Sigmoid colon (tissue), 7 donors: ENCODE measurements at places on chromosomes 12 and 14. TPM values are rescaled to one million over a fixed set of nuclear protein-coding genes. Genes with fewer than 3 reads are reported as not detected.

DNA sequence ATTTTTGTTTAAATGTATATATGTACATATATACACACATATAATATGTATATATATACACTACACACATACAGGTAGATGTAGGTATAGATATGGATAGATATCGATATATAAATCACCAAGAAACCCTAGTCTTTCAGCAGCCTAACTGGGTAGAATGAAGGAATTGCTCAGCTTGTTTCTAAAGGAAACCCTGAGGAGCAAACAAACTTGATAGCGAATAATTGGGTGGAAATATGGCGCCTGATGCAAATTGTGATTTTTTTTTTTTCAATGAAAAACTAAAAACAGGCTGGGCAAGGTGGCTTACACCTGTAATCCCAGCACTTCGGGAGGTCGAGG is 254 bp upstream of the CCDC177 start:
- H3K4me3 ChIP-seq: no peak overlapping the region
- H3K27ac ChIP-seq: no peak overlapping the region
- no peak for DNase-seq

DNA sequence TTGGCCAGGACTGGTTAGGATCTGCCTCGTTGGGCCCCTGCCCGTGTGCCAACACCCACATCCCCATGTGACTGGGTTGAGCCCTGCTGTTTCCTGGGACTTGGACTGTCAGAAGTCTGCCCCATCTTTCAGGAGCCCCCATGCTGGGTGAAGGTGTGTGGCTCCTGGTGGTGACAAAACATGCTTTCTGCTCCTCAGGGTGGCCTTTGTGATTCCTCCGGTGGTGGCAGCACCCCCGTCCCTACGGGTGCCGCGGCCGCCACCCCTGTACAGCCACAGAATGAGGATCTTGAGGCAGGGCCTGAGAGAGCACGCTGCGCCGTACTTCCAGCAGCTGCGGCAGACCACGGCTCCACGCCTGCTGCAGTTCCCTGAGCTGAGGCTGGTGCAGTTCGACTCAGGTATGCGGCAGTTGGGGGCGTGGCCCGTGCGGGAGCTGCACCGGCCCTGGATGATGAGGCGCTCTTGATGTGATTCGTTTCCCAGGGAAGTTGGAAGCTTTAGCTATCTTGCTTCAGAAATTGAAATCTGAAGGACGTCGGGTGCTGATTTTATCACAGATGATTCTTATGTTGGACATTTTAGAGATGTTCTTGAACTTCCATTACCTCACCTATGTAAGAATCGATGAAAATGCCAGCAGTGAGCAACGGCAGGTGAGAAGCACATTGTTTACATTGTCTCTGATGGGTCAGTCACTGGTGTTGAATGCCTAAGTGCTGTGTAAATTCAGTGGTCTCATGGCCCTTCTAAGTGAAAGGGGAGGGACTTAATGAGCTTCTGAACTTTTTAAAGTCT is 80.0 kb downstream of the EP400 start:
- no peak overlapping the region for H3K4me3 ChIP-seq
- no peak overlapping the region for H3K27ac ChIP-seq
- peaks cover 86% of the 10 kb centered on the region for H3K36me3 ChIP-seq

DNA sequence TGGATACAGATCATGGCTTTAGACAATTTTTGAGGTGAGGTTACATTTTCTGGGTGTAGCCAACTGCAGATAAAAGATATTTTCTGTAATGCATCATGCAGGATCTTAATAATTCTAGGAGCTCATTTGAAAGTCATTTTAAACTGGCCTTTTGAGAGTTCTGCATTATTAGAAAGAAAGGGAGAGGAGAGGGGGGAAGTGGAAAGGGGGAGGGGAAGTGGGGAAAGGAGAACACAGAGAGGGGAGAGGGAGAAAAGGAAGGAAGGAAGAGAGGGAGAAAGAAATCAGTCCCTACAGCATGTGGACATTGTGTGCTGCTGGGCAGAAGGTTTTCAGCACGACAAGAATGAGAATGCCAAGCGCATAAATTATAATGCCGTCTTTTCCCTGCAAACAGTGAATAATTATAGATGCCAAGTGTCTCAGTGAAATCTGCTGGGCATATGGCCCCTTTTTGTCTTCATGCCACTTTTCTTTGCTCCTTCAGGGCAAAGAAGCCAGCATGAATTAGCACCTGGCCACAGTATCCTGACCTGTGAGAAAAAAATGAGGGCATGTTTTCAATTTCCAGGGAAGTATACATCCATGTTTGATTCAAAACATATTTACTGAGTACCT is 22.7 kb upstream of the PPP2R5C start:
- H3K4me3 ChIP-seq: no peak overlapping the region
- H3K27me3 ChIP-seq: no peaks in the 10 kb centered on the region
- no peaks in the 10 kb centered on the region for H3K4me1 ChIP-seq
- H3K36me3 ChIP-seq: no peaks in the 10 kb centered on the region

DNA sequence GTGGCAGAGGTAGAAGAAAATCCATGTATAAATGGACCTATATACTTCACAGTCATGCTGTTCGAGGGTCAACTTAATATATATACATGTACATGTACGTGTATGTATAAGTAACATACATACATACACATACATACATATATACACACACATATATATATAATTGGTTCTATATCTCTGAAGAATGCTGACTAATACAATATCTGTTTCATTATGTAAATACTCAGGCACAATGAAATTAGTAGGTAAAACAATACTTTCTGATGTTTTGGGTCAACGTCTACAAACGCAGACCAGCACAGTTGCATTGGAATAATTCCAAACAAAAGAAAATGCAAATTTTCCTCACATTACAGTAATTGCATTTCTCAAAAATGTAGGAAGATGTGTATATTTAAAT is 202.7 kb upstream of the DAAM1 start:
- no peaks in the 10 kb centered on the region for H3K27me3 ChIP-seq
- no peaks in the 10 kb centered on the region for H3K4me1 ChIP-seq
- no peak for DNase-seq
- H3K36me3 ChIP-seq: no peaks in the 10 kb centered on the region

DNA sequence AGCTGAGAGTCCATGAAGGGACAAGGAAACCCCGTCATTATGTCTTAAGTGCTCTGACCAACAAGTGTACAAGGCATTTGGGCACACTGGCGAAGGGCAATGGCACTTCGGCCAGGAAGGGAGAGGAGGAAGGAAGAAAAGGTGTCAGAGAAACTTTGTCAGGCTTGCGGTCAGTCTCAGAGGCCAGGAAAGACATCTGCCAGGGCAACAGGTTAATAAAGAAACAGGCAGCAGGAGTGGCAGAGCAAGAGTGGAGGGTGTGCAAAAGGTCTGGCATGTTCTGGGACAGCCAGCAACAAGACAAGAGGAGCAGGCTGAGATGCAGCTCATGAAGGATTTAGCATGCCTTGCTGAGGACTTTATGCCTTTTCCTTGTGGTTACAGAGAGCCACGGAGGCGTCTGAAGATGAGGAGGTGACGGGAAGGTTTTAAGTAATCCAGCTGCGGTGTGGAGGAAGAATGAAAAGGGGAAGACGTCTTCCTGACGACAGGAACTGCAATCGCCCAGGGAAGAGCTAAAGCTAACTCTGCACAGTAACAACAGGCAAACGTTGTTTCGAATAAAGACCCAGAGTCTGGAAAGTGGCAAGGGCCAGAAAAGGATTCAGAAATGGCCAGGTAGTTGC is 13.1 kb downstream of the APPL2 start:
- H3K4me1 ChIP-seq: no peaks in the 10 kb centered on the region
- H3K27me3 ChIP-seq: no peaks in the 10 kb centered on the region
- no peak for DNase-seq
- no peak overlapping the region for H3K4me3 ChIP-seq

DNA sequence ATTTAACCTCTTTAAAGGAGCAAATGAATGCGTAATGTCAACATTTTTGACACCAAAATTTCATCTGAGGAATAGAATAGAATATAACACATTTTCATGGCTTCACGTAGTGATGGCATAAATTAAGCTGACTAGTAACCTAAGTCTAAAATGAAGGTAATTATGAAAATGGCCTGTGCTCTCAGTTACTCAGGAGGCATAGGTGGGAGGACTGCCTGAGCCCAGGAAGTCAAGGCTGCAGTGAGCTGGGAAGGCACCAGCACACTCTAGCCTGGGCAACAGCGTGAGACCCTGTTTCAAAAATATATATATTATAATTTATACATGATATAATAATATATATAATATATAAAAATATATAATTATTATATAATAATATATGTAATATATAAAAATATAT is 383.2 kb upstream of the ATP2B1 start:
- H3K4me3 ChIP-seq: no peak overlapping the region
- no peaks in the 10 kb centered on the region for H3K27me3 ChIP-seq

DNA sequence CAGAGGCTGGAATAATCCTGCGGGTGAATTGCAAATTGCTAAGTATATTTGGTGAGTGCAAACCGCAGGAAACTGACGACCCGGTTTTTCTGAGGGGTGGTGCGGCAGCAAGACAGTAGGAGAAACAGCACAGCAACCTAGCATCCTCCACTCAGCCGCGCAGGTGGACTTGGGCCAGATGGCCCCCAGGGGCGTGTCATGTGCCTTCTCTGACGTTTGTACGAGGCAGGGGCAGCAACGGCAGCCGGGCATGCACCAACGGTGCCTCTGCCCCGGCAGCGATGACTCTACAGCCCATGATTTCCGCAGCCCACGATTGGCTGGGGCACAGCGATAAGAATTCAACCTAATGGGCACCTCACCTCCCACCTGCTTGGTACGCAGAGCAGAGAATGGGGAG is 11.1 kb upstream of the CLEC2A start:
- no peaks in the 10 kb centered on the region for H3K4me1 ChIP-seq
- no peak for DNase-seq
- H3K27me3 ChIP-seq: no peaks in the 10 kb centered on the region
- no peaks in the 10 kb centered on the region for H3K36me3 ChIP-seq

DNA sequence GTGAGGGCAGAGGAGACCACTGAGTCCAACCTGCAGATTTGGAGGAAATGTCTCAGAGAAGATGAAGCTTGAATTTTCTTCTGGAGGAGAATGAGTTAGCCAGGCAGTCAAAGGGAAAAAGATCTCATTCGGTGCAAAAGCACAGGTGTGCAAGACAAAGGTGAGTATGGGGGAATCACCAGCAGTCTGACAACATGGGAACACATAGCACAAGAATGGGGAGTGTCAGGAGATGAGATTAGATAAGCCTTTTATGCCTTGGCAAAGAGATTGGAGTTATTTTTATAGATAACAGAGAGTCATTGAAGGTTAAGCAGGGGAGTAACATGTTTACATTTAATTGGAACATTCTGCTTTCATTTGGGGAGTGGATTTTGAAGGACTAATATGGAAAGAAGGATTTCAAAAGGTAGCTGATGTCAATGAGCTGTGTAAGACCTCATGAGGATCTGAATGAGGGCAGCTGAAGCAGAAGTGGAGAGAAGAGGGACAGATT is 171.3 kb upstream of the NTF3 start:
- H3K27ac ChIP-seq: no peak overlapping the region
- H3K36me3 ChIP-seq: no peaks in the 10 kb centered on the region
- H3K27me3 ChIP-seq: no peaks in the 10 kb centered on the region
- DNase-seq: no peak
- H3K4me3 ChIP-seq: no peak overlapping the region

GRCh38 chr14:104107611-104108569 is 22.4 kb downstream of the ASPG start:
- no peaks in the 10 kb centered on the region for H3K4me1 ChIP-seq
- H3K36me3 ChIP-seq: no peaks in the 10 kb centered on the region
- DNase-seq: peak; percentile 47

DNA sequence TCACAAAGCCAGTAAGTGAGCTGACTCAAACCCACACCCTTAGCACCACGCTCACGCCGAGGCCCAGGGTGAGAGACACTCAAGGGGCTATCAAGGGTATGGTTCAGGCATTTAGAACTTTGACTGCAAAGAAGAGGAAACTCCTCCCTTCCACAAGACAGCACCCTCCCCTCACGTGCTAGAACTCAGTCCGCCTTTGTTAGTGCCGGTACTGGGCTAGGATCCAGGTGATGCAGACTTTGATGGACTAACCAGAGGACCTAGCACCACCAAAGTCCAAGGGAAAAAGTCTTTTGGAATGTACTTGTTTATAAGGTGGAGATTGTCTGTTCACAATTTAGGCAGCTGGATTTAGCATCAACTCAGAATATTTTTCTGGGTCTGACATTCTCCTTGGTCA is 33.7 kb downstream of the VWF start:
- peaks cover 14% of the 10 kb centered on the region for H3K4me1 ChIP-seq
- H3K27ac ChIP-seq: peak overlapping the region; percentile 30
- H3K4me3 ChIP-seq: no peak overlapping the region
- H3K27me3 ChIP-seq: no peaks in the 10 kb centered on the region

- H3K36me3 ChIP-seq: no peaks in the 10 kb centered on the region
- DNase-seq: no peak
- no peaks in the 10 kb centered on the region for H3K27me3 ChIP-seq
- H3K4me3 ChIP-seq: no peak overlapping the region
Observed at GRCh38 chr12:65307169-65307501, 28.7 kb downstream of the MSRB3 start.

DNA sequence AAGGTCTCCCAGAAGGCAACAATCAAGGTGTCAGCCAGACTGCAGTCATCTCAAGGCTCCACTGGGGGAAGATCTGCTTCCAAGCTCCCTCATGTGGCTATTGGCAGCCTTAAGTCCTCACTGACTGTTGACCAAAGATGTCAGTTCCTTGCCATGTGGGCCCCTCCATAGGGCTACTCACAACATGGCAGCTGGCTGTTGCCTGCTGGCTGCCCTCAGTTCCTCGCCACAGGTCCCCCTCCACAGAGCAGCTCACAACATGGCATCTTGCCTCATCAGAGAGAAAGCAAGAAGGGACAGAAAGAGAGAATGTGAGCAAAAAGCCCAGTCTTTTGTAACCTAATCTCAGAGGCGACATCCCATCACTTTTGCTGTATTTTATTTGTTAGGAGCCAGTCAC is 34.4 kb upstream of the EGLN3 start:
- no peak for DNase-seq
- H3K4me3 ChIP-seq: no peak overlapping the region
- H3K27ac ChIP-seq: no peak overlapping the region
- H3K36me3 ChIP-seq: no peaks in the 10 kb centered on the region
- peaks cover 20% of the 10 kb centered on the region for H3K4me1 ChIP-seq

DNA sequence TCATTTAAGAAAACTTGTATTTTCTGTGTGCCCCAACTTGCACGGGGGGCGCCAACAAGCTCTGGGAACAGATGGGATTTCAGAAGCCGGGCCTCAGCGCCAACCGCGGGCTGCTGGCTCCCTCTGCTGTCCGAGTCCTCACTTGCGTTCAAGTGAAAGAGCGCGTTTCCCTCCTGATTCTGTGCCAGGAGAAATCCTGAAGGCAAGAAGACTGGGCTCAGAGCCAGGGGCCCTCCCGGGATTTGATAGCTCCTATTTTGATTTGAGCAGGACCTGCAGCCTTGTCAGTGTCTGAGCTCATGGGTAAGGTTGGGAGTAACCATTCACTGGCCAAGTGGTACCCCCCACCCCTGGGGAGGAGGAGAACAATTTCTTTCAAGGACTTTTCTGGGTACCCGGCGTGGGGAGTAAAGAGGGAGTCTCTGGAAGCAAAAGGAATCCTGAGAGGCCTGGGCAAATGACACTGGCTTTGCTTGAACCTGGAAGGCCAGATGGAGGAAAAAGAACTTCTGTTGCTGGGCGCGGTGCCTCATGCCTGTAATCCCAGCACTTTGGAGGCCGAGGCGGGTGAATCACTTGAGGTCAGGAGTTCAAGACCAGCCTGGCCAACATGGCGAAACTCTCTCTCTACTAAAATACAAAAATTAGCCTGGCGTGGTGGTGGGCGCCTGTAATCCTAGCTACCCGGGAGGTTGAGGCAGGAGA is 179.0 kb upstream of the RGS6 start:
- DNase-seq: peak; percentile 92
- H3K36me3 ChIP-seq: no peaks in the 10 kb centered on the region
- H3K4me3 ChIP-seq: peak overlapping the region; percentile 6
- peaks cover 8% of the 10 kb centered on the region for H3K4me1 ChIP-seq
- H3K27ac ChIP-seq: no peak overlapping the region

Gene NPAS3
- total RNA-seq: 4.6 TPM

Gene SYCP3
- total RNA-seq: 0.36 TPM

Gene PPP1R13B
- total RNA-seq: 8.6 TPM

Gene SLCO1A2
- total RNA-seq: not detected
